ENCODE measurements at places on chromosomes 5 and 9. TPM values are rescaled to one million over a fixed set of nuclear protein-coding genes. Genes with fewer than 3 reads are reported as not detected.

The PCDHB9 gene
- 12.2 TPM for total RNA-seq

The SPATA6L gene
- 0.59 TPM for total RNA-seq

The DOK3 gene
- 29.2 TPM for total RNA-seq

The HMCN2 gene
- total RNA-seq: 9.3 TPM

The GFPT2 gene
- total RNA-seq: 11.6 TPM

The SYNPO gene
- 16.1 TPM for total RNA-seq

The WHRN gene
- total RNA-seq: 3.2 TPM

The RMRP gene
- total RNA-seq: 35,708 TPM

The ACTBL2 gene
- not detected for total RNA-seq
